ENCODE measurements at places on chromosomes 11 and 22.

- DNase-seq = no peak
These were observed 589.7 kb upstream of the LRRC4C start for GRCh38 chr11:42049186-42049585.

GRCh38 chr11:1155274-1155693 is 2.5 kb upstream of the MUC5AC start:
- no peak for DNase-seq

GRCh38 chr11:133987171-133987570 is 30.4 kb upstream of the IGSF9B start:
- no peak for DNase-seq

- DNase-seq = no peak
These were observed 12.9 kb downstream of the CHEK2 start for GRCh38 chr22:28728621-28729313.

- DNase-seq = no peak
These were observed 125.6 kb upstream of the SORL1-AS1 start for GRCh38 chr11:121578251-121578976.

DNA sequence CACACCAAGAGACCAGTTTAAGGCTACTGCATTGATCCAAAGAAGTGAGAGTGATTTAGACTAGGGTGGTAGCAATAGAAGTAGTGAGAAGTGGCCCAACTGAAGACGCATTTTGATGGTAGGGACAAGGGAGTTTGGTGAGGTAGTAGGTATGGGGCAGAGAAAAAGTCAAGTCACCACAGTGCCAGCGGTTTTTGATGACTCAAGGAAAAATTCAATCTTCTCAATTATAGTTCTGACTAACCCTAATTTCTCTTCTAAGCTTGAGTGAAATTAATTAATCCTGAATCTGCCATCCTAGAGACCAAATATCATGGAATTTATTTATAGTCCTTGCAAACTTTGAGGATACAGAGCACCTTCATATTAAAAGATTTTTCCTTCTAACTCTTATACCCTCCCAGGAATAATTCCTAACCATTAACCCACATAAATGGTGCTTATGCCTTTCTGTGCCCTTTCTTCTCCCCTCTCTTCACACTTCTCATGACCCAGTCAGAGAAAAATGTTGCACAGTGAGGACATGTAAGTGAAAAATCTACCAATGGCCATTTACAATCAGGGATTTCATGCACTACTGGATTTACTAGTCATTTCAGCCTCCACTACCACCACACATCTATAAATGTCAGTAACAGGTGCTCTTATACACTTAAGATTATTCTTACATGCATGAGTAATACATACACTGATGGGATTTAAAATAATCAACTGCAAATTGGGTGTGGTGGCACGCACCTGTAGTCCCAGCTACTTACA is 45.9 kb upstream of the ARHGAP32 start:
- no peak for DNase-seq

DNA sequence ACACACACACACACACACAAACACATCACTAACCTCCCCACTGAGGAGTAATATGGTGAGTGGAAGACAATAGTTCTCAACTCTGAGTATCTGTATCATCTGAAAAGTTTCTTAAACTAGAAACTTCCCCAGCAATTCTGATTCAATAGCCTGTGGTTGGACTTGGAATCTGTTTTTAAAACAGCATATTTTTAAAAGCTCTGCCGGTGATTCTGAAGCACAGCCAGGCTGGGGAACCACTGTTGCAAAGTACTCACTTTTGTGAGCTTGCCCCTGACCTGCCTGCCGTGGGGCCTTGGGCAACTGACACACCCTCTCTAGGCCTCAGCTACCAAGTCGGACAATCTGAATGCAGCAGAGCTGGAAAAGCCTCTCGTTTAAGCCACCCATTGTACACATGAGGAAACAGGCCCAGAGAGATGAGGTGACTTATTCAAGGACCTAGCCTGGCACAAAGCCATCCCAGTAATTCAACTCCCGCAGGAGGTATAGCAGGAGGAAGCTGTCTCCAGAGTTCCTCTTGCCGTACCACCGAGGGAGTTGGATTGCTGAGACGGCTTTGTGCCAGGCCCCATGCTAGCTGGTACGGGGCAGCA is 8.9 kb downstream of the SLC15A3 start:
- no peak for DNase-seq

GRCh38 chr22:42938976-42939375 is 76.0 kb downstream of the PACSIN2 start:
- DNase-seq = no peak

- no peak for DNase-seq
These were observed 60.2 kb downstream of the BRD1 start for GRCh38 chr22:49767355-49768062.

DNA sequence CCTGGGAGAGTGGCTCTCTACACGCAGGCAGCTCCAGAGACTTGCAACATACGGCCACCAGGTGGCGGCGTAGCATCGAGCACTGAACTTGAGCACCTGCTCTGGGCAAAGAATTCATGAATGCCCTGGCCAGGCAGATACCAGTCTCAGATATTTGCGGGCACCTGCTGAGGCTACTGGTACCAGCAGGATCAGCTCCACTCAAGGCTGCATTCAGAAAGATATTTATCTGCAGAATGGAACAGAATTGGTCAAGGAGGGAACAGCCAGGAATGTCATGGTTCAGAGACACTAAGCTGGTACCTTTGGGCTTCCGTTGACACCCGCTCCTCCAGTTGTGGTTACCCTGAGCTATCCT is 10.8 kb upstream of the CCDC86 start:
- peak; percentile 54 for DNase-seq

- DNase-seq = no peak
These were observed 12.7 kb downstream of the SDHAF2 start for GRCh38 chr11:61442616-61443015.

- DNase-seq = no peak
These were observed 673.0 kb downstream of the OPCML start for GRCh38 chr11:132859306-132859705.

- no peak for DNase-seq
These were observed 5.0 kb downstream of the MPST start for GRCh38 chr22:37024339-37025157.

DNA sequence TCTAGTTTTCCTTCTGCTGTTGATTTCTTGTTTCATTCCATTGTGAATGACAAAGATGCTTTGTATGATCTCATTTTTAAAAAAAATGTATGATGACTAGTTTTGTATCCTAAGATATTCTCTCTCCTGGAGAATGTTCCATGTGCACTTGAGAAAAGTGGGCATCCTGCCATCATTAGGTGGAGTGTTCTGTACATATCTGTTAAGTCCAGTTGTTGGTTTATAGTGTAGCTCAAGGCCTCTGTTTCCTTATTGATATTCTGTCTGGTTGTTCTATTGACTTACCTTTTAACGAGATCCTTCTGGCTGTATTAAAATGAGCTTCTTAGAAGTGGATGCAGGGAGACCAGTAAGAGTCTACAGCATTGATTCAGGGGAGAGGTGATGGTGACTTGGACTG is 35.2 kb downstream of the SGSM1 start:
- DNase-seq = no peak

DNA sequence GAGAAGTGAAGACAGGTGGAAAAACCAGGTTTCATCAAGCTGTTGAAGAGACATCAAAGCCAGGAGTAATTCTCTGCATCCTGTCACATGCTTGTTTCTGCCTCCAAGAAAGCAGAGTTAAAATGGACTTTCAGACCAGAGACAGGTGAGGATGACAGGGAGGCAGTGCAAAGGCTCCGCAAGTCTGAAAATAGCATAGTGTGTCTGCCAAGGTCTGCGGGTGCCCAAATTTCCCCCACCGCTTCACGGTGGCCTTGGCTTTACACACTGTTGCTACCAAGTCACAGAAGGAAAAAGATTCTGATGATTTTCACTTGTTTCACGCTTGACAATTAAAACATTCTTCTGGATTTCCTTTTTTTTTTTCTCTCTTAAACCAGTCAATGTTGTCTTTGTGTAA is 44.2 kb downstream of the SNX19 start:
- no peak for DNase-seq

- DNase-seq = no peak
These were observed 1348.2 kb upstream of the RAG2 start for GRCh38 chr11:37946155-37946766.

- no peak for DNase-seq
These were observed 51.4 kb upstream of the CRTAM start for GRCh38 chr11:122786896-122787295.

DNA sequence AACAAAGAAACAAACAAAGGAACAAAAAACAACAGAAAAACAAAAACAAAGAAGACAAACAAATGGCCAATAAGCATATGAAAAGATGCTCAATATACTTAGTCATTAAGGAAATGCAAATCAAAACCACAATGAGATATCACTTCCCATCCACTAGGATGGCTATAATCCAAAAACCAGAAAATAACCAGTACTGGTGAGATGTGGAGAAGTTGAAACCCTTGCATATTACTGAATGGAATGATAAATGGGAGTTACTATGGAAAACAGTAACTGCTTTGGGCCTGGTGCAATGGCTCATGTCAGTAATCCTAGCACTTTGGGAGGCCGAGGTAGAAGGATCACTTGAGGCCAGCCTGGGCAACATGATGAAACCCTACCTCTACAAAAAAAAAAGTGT is 44.9 kb upstream of the RBFOX2 start:
- no peak for DNase-seq

GRCh38 chr11:17978553-17979287 is 34.1 kb downstream of the SERGEF start:
- no peak for DNase-seq

- DNase-seq = no peak
These were observed 8.7 kb upstream of the MPPED2 start for GRCh38 chr11:30594646-30595411.

Data from amniotic stem cell (primary cell).